Caudate nucleus (tissue), 63 donors: ENCODE measurements at places on chromosomes 12 and 14.

DNA sequence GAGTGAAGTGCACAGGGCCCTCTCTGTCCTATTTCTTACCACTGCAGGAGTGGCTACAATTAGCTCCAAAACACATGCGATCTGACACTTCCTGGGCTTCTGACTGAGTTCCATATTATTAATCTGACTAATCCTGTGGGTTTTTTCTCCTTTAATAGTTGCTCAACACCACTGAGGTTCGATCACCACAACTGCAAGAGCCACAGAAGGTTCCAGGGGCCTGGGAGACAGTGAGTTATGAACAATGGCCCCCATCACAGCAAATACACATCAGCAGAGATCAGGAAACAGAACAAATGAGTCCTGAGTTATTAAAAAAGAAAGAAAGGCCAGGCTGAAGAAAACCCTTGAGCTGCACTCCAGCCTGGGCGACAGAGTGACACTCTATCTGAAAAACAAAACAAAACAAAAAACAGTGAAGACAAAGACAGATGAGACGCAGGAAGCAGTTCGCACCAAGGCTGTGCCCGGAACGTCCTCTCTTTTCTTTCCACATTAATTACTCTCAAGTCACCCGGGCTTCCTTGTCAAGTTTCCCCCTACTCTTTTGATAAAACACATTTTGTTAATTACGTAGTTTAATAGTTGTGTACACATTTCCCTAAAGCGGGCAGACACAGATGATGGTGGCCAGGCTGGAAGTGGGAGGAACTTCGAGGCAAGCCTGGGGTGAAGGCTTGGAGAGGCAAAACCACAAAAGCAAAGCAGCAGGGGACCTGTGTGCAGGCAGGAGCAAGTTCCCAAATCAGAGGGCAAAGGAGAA is 42.7 kb downstream of the CDC42BPB start:
- no peak for DNase-seq

DNA sequence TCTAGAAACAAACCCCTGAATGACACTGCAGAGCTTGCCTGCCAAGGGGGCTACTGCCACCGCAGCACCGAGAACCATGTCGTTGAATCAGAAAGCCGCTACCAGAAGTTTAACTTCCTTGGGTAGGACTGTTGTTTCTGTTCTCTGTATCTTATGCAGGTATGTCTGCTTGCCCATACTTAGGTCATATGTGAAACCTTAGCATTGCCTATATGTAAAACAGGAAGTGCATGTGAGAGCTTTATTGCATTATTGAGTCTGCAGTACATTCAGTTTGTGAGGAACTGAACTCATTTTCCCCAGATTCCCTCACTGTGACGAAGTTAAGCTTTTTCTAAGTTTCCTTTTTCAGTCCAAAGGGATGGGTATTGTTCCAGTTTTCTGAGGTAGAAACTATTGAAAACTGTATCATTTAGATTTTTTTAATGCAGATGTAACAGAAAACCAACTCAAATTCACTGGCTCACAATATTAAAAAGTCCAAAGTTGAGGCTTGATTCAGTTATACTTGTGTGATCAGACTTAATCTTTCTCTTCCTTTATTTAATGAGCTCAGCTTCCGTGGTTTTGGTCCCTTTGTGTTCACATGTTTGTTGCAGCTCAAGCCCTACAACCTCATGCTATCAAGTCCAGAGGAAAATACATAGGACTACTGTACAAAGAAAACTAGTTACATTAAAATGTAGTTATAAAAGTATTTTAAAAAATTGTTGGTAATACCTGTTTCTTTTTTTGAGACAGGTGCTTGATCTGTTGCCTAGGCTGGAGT is 6.9 kb downstream of the FBXO34 start:
- DNase-seq, result no peak

GRCh38 chr14:75577729-75578101 is 705 bp upstream of the FLVCR2 start:
- DNase-seq, result no peak

DNA sequence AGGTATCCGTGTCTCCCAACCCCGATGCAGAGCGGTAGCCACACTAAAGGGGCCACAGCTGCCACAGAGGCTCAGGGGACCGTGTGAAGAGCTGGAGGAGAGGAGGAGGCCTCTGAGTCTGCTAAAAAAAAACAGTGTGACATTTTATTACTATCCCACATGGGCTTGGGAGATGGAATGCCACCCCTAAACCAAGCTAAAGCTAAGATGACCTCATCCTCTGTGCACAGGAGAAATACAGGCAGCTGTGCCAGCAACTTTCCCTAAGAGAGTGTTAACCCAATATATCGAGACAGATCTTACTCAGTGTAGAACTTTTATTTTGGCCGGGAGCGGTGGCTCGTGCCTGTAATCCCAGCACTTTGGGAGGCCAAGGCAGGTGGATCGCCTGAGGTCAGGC is 18.0 kb downstream of the BCL2L14 start:
- no peak for DNase-seq

DNA sequence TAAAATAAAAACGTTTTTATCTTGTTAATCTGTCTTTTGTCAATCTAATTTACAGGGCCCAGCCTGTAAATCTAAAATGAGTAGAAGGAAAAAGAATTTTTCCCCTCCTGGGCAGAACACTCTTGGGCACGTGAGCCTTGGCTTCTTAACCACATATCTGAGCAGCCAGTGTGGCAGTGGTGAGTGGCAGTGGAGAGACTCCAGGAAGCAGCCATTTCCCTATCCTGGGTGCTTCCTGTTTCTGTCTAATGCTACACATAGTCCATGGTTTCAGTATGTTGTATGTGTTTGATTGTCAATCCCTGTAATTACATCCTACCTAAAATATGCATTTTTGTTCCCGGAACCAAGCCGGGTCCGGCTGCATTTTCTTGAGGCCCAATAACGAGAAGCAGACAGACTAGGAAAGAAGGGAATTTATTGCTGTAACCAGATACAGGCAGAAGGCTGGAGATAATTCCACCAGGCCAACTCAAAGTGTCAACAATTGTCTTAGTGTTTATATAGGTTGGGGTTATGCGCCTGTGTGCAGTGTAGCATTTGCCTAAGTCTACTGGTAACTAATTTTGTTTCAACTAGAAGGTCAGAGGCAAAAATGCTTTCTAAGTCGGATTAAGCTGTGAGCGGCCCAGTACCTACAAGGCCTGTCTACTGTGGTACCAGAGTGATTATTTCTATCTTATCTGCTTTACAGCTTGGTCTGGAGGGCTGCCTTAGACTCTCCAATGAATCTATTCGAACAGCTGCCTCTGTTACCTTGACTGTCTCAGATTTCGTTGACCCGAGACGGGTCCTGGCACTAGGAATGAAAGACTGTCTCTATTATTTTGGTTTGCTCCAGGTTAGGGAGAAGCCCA is 82.4 kb upstream of the RESF1 start:
- no peak for DNase-seq
